ENCODE measurements at places on chromosomes 2 and 18.

GRCh38 chr2:16722126-16722525 is 56.5 kb upstream of the CYRIA start:
- DNase-seq, result no peak

GRCh38 chr18:525036-525797 is 24.7 kb upstream of the COLEC12 start:
- peak; percentile 48 for DNase-seq

DNA sequence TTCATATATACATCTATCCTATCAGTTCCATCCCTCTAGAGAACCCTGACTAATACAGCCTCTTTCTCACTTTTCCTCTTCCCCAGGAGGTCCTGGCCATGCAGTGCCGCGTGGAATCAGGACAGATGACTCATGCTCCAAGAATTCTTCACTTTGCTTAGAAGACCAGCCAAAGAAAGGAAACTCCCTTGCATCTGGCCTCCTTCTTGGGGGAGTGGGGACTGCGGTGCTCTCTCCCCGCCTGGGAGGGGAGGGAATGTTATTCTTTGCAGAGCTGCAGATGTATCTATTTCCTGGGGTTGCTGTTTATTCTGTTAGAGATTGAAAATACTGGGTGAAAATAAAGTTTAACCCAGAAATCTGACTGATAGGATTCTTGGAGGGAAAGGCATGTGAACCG is 111.5 kb upstream of the SH3BP4 start:
- DNase-seq, result peak; percentile 64

DNA sequence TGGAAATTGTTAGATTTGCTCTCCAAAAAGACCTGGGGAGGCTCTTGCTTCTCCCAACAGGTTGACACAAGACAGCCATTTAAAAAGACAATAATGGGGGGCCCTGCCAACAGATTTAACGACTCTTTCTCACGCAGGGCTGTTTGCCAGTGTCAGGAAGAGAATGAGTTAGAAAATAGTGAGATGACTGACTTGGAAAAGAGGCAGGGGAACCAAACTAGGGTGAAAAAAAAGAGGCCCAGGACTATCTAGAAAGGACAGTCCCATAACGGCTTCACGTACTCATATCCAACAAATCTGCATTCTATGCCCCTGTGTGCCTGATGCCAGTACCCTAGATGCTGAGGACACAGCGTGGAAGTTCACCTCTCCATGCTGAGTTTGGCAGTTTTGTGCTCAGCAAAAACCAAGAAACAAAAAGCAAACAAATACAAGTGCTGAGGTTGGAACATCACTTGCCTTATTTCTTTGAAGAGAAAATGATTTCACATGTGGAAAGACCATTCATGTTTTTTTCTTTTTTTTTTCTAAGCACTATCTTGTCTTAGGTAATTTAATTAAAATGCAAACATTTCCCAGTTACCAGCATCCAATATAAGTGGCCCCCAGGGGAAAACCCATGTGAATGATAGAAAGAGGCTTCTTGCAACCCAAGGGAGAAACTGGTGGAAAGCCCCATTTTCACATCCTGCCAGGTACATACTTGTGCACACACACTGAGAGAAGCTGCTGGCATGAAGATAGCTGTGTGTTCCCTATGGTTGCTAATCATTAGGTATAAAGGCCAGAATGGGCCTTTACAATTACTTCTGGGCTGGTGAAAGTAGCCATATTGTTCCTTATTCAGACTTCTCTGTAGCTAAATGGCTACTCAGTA is 10.6 kb upstream of the WIPF1 start:
- DNase-seq, result no peak

GRCh38 chr2:12734914-12735654 is 18.3 kb downstream of the TRIB2 start:
- no peak for DNase-seq

DNA sequence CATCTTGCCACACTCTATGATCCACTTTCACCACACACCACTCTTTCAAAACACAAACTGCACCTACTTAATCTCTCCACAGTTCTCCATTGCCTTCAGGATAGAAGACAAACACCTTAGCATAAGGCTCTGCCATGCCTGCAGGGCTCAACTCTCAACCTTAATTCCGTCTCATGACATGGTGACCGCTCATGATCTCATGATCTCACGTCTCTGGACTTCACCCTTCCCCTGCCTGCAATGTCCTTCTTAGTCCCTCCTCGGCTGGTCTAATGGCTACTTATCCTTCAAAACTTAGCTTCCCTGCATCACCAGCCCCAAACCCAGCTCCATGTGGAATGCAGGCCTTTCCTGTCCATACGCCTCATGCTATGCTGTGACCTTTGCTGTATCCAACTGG is 85.3 kb downstream of the ACVR1 start:
- no peak for DNase-seq

All from SW480 (cell line).